Left ventricle myocardium inferior (tissue), 1 donor: ENCODE measurements at places on chromosomes 2 and 18. TPM values are rescaled to one million over a fixed set of nuclear protein-coding genes. Genes with fewer than 3 reads are reported as not detected.

The MEP1B gene
- total RNA-seq, result not detected

The SMYD1 gene
- 389 TPM for total RNA-seq

The NDUFB3 gene
- total RNA-seq, result 466 TPM

The TUBA4B gene
- total RNA-seq, result not detected

The MSH6 gene
- 21.5 TPM for total RNA-seq
